ENCODE measurements at places on chromosomes 1 and 21. TPM values are rescaled to one million over a fixed set of nuclear protein-coding genes. Genes with fewer than 3 reads are reported as not detected.

SELENON gene
- total RNA-seq: 61.5 TPM

KIF17 gene
- 0.28 TPM for total RNA-seq

- H3K27ac ChIP-seq: no peak overlapping the region
- peaks cover 12% of the 10 kb centered on the region for H3K4me1 ChIP-seq
- no peaks in the 10 kb centered on the region for H3K27me3 ChIP-seq
- no peaks in the 10 kb centered on the region for H3K36me3 ChIP-seq
Measured at GRCh38 chr1:102857251-102857650, 251.1 kb downstream of the COL11A1 start.

HPCAL4 gene
- total RNA-seq: not detected

DNA sequence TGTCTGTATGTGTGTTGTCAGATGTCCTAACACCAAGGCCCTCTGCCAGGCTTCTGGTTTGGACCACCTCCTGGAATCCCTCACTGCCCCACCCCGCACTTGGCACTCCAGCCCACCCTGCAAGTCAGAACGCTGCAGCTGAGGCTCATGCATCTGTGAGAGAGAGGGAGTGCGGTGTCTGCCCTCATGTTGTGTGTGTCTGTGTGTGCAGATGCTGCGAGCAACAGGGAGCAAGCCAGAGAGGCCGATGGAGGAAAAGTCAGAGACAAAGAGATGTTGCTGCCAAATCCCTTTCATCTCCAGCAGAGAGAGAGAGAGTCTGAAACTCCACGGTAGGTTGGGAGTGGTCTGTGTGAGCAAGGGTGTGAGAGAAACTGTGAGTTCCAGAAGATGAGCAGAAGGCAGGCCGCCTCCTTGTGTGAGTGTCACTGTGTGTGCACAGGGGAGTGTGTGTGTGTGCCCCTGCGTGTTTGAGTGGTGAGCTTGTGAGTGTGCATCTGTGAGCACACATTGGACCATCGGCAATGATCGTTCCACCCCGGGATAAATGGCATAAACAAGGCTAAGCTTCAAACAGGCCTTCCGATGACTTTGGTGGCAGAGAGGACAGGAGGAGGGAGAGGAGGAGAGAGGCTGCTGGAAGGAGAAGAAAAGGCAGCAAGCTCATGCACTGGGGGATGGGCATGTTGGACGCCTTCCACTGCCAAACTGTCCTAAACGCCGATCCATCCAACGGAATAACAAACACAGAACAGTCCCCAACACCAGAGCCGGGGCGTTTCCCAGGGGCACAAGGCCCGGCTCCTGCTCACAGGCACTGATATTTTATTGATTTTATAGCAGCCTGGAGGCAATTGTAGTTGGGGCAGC, 99.2 kb upstream of the GRIK3 start:
- H3K36me3 ChIP-seq: no peaks in the 10 kb centered on the region
- no peak overlapping the region for H3K4me3 ChIP-seq
- H3K27me3 ChIP-seq: no peaks in the 10 kb centered on the region

DNA sequence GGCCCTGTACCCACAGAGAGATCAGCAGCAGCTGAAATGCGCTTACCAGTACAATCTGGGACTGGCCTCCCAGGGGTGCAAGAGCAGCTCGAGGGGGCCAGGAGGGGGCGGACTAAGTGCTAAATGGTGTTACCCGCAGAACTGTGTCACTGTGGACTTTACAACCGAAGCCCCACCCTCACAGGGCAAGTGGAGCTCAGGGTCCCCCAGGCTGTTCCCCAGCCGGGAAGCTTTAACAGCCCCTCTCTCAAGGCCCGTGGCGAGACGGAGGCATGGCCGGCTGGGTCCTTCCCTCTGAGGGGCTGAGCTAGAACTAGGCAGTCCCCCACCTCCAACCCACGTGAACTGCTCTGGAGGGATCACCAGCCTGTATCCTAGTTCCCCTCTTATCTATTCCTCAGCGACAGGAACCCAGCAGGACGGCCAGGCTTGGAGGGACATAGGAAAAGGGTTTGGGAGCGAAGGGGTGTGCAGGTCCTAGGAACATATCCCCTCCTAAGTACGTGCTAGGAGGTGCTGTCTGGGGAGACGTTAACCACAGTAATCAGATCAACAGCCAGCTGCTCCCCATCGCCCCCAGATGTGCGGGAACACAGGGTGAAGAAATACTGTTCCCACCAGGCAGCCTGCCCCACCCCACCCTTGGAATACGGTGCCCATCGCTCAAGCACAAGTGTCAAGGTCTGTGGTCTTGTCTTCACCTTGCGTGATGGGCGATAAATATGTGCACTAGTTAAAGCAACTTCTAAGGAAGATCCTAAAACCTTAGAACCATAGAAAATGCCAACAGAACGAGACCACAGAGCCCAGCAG, 24.4 kb downstream of the ZBTB17 start:
- H3K27me3 ChIP-seq: no peaks in the 10 kb centered on the region
- peaks cover 15% of the 10 kb centered on the region for H3K36me3 ChIP-seq
- H3K27ac ChIP-seq: peak overlapping the region; percentile 57
- DNase-seq: no peak
- H3K4me3 ChIP-seq: no peak overlapping the region

DNA sequence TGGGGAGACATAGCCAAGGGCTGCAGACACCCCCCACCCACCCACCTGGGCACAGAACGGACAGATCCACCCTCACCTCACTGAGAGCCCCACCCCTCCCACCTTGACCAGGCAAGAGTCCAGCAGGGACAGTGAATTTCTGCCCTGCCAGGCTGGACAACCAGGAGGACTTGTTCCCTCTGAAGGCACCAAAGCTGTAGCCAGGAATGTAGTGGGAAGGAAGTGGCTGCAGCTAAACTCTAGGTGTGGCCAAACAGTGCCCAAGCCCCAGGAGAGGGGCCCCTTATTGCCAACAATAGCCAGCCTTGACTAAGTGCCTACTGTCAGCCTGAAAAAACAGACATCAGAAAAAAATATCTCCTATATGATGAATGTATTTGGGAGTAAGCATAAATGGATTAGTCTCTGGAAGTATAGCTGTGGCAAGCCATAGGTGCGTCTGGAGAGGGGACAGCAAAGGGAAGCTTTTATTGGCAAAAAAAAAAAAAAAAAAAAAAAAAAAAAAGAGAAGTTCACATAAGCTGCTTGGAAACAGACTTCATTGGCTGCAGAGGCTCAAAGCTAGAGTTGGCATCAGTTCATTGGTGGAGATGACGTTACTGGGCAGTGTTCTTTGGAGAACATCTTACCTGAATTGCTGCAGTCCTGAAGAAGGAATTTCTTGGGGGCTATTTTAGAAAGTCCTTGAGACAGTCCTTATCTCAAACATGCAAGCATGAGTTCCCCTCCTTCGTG, 64.1 kb upstream of the TMEM51 start:
- no peaks in the 10 kb centered on the region for H3K27me3 ChIP-seq
- no peak overlapping the region for H3K27ac ChIP-seq
- H3K4me1 ChIP-seq: no peaks in the 10 kb centered on the region
- H3K36me3 ChIP-seq: no peaks in the 10 kb centered on the region

GRCh38 chr1:230064283-230064682, 2.8 kb upstream of the GALNT2 start:
- no peak overlapping the region for H3K4me3 ChIP-seq
- no peaks in the 10 kb centered on the region for H3K36me3 ChIP-seq
- H3K27me3 ChIP-seq: no peaks in the 10 kb centered on the region
- DNase-seq: no peak
- peaks cover 7% of the 10 kb centered on the region for H3K4me1 ChIP-seq
- no peak overlapping the region for H3K27ac ChIP-seq

DNA sequence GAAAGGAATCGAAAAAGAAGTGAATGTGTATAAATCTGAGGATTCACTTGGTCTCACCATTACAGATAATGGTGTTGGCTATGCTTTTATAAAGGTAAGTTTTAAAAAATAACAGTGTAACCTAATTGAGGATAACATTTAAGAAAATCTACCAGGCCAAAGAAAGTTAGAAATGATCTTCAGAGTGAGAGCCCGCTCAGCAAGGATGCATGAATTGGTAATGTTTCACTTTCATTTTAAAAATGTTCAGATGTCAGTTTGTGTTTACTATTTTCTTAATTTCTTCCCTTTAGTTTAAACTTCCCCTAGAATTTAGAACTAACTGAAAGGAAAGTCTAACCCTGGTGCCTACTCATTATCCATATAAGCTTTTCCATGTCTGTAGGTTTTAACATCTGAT, 35.0 kb downstream of the GIPC2 start:
- no peaks in the 10 kb centered on the region for H3K36me3 ChIP-seq
- H3K4me1 ChIP-seq: no peaks in the 10 kb centered on the region
- no peak overlapping the region for H3K4me3 ChIP-seq
- H3K27me3 ChIP-seq: no peaks in the 10 kb centered on the region

SPSB1 gene
- total RNA-seq: 7.5 TPM

GRCh38 chr1:197561041-197561440, 214.2 kb downstream of the DENND1B start:
- no peaks in the 10 kb centered on the region for H3K36me3 ChIP-seq
- H3K27ac ChIP-seq: no peak overlapping the region
- H3K27me3 ChIP-seq: no peaks in the 10 kb centered on the region
- no peak overlapping the region for H3K4me3 ChIP-seq

- H3K36me3 ChIP-seq: peaks cover 7% of the 10 kb centered on the region
- no peak for DNase-seq
- H3K27me3 ChIP-seq: no peaks in the 10 kb centered on the region
- H3K4me1 ChIP-seq: peaks cover 4% of the 10 kb centered on the region
Measured at GRCh38 chr1:168229893-168230292, 4.1 kb downstream of the SFT2D2 start.

DNA sequence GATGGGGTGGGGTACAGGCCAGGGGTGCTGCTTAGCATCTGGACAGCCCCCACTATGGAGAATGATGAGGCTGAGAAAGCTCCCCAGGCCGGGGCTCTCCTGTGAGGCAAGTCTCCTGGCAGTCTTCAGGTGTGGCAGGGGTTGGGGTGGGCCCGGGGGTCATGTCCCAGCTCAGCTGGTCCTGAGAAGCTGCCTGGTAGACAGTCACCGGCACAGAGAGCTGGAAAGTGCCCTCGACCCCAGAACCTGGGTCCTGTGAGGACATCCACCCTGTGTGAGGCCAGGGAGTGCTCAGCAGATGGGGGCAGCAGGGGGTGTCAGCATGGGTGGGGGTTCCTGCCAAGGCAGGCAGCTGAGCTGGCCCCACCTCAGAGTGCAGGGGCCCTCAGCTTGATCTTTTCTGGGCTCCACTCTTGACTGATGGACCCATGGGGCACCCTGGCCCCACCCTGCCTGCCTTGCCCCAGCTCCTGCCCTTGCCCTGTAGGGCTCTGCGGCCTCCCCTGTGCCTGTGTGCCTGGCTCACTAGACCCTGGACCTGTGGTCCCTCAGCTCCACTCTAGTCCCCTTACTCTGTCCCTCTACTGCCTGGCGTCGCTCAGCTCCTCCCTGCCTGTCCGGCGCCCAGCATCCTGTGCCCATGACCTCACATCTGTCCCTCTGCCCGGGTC, 5.8 kb downstream of the IBA57 start:
- peaks cover 4% of the 10 kb centered on the region for H3K4me1 ChIP-seq
- no peak overlapping the region for H3K4me3 ChIP-seq
- H3K36me3 ChIP-seq: no peaks in the 10 kb centered on the region
- no peak overlapping the region for H3K27ac ChIP-seq
- DNase-seq: no peak
- H3K27me3 ChIP-seq: no peaks in the 10 kb centered on the region

SFT2D2 gene
- 62.8 TPM for total RNA-seq

- H3K4me3 ChIP-seq: no peak overlapping the region
- no peak for DNase-seq
- H3K27ac ChIP-seq: no peak overlapping the region
- H3K4me1 ChIP-seq: no peaks in the 10 kb centered on the region
- H3K36me3 ChIP-seq: no peaks in the 10 kb centered on the region
Measured at GRCh38 chr21:42746240-42746592, 92.8 kb downstream of the PDE9A start.

RAB7B gene
- total RNA-seq: 0.11 TPM

GRCh38 chr1:239354231-239354630, 32.1 kb upstream of the CHRM3 start:
- no peak overlapping the region for H3K4me3 ChIP-seq
- no peaks in the 10 kb centered on the region for H3K27me3 ChIP-seq
- H3K36me3 ChIP-seq: no peaks in the 10 kb centered on the region

IGSF3 gene
- 4.0 TPM for total RNA-seq

NOS1AP gene
- total RNA-seq: 24.7 TPM

DNA sequence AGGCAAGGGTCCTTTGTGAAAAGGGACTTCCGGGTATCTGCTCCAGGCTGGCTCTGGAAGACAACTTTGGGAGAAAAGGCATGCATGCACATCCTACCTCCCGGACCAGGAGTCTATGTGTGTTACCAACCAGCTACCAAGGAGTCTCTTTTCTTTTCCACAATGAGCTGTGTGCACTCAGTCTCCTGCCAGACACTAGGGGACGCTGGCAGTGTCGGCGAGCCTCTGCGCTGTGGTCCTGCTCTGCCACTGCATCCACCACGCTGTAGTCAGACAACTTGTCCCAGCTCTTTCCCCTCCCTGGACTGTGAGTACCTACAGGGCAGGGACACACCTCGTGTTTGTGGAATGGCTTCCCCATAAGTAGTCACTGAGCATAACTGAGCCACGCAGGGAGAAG, 5.1 kb upstream of the SSR2 start:
- no peaks in the 10 kb centered on the region for H3K36me3 ChIP-seq
- DNase-seq: peak; percentile 78
- H3K4me1 ChIP-seq: no peaks in the 10 kb centered on the region
- H3K27me3 ChIP-seq: no peaks in the 10 kb centered on the region
- H3K27ac ChIP-seq: no peak overlapping the region
- no peak overlapping the region for H3K4me3 ChIP-seq

FAM131C gene
- total RNA-seq: 0.71 TPM

CNR2 gene
- total RNA-seq: not detected

GRCh38 chr1:103457886-103458455, 67.5 kb upstream of the RNPC3 start:
- no peak for DNase-seq
- no peaks in the 10 kb centered on the region for H3K4me1 ChIP-seq
- H3K27ac ChIP-seq: no peak overlapping the region
- no peaks in the 10 kb centered on the region for H3K27me3 ChIP-seq
- H3K4me3 ChIP-seq: no peak overlapping the region
- no peaks in the 10 kb centered on the region for H3K36me3 ChIP-seq

AVPR1B gene
- total RNA-seq: not detected

DNA sequence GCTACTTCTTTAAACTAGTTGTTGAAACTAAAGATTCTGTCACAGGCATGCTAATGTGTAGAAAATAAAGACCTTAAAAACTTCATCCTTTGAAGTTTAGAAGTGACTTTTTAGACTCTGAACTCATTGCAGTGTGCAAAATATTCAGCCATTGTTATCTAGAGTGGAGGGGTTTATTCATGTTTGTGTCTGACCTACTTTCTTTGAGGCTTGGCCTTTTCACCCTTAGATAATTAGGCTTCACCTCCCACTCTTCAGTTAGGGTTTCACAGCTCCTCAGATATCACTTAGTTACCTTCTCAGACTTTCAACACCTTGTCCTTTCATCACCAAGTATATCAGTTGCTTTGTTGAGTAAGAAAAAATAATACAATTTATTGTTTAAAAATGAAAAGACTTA, 75.9 kb downstream of the IVNS1ABP start:
- no peaks in the 10 kb centered on the region for H3K36me3 ChIP-seq
- H3K4me3 ChIP-seq: no peak overlapping the region
- H3K27me3 ChIP-seq: no peaks in the 10 kb centered on the region
- no peaks in the 10 kb centered on the region for H3K4me1 ChIP-seq
- DNase-seq: no peak

SLC45A1 gene
- total RNA-seq: 0.82 TPM

RXRG gene
- not detected for total RNA-seq

GRCh38 chr1:176896216-176896615, 268.3 kb downstream of the ASTN1 start:
- no peaks in the 10 kb centered on the region for H3K36me3 ChIP-seq
- peaks cover 32% of the 10 kb centered on the region for H3K4me1 ChIP-seq
- H3K4me3 ChIP-seq: no peak overlapping the region
- H3K27me3 ChIP-seq: no peaks in the 10 kb centered on the region
- no peak for DNase-seq

All from A673 (cell line).